ENCODE measurements at places on chromosomes 4 and X.

DNA sequence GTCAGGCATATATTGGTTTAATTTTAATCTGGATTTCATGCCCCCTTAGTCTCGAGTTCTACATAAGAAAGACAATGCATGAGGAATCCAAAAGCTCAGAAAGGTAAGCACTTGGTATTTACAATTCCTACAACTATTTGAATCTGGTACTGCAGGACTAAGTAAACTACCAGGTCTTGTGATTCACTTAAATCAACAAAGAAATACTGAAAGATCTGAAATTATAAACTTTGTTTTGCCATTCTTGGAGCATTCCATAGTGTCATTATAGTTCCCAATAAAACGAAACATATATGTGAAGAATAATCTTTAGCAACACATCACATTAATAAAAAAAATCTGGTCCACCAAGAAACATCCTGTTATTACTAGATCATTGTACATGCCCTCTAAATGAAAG is 482.3 kb downstream of the ANKRD50 start:
- DNase-seq, result no peak

GRCh38 chr4:56786955-56787354 is 34.5 kb downstream of the SPINK2 start:
- DNase-seq, result peak; percentile 87

- DNase-seq, result no peak
Observed at GRCh38 chr4:10738826-10739489, 54.4 kb upstream of the CLNK start.

DNA sequence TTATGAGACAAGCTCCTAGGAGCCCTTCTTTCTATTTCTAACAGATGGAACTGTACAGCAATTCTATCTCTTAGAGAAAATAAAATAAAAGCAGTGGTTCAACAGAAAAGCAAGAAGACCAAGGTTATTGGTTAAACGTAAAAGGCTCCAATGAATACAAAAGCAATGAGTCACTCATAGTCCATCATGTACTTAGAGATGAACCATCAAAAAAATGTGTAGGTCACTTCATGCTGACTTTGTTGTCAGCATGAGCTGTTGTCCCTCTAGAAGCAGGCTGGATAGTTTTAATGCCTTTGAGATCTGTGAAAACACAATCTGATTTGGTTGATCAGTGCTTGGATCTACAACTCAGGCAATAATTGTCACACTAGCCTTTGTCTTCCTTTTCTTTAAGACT is 378.6 kb upstream of the ANXA10 start:
- DNase-seq, result no peak

Data from AG04450 (cell line).